Astrocyte of the spinal cord (primary cell): ENCODE measurements at places on chromosomes 6 and 20.

- no peak for DNase-seq
These were observed 36.9 kb downstream of the UNC5CL start for GRCh38 chr6:41002168-41002567.

DNA sequence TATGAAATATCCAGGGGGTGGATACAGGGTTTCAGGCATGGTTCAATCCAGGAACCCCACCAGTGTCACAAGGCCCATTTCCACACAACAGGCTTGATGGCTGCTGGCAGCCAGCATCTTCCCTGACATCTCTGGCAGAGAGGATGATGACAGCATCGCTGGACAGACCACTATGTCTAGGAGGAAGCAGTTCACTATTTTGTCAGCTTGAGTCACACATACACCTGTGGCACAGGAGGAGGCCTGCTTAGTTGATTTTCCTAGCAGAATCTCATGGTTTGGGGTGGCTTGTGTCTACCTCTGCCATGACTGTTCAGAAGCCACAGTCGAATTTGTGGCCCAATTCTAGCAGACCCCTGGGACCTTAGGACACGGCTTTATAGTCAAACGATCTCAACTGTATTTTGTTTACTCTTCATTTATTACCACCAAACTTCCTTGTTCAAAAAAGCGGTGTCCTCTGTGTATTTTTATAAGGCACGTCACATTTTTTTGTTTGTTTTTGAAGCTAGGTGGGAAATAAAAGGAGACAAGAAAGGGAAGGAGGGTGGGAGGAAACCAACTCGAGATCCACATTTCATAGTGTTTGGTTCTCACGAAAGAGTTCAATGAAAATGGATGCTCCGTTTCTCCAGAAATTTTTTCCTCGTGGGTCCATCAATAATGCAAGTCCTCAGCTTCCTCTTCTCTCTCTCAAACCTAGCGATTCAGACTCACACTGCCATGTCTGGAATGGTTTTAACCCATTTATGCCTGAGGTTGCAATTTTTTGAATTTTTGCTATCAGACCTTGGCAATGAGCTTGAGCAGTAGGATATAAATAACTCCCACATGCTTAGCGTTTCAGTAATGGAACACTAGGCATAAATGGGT is 94.4 kb downstream of the TOX2 start:
- no peak for DNase-seq

DNA sequence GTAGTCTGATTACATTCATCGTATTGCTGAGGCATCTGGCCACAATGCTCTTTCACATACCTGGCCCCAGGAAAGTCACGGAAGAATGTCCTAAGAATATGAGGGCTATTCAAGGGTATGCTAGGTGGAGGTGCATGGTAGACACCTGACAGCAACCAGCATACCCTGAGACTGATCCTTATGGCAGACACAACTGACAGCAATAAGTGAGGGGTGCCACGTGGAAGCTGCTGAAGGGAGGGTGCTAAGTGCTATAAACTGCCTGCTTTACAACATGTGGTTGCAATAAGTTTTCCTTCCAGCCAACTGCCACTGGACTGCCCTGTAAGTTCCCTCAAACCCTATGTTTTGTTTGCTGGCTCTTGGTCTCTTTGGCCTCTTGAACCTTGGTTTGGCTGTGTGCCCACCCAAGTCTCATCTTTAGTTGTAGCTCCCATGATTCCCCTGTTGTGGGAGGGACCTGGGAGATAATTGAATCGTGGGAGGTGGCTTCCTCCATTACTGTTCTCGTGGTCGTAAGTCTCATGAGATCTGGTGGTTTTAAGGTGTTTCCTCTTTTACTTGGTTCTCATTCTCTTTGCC is 201.3 kb upstream of the MOCS1 start:
- DNase-seq = no peak

- peak; percentile 89 for DNase-seq
These were observed 11.0 kb downstream of the POU3F2 start for GRCh38 chr6:98845211-98846020.

DNA sequence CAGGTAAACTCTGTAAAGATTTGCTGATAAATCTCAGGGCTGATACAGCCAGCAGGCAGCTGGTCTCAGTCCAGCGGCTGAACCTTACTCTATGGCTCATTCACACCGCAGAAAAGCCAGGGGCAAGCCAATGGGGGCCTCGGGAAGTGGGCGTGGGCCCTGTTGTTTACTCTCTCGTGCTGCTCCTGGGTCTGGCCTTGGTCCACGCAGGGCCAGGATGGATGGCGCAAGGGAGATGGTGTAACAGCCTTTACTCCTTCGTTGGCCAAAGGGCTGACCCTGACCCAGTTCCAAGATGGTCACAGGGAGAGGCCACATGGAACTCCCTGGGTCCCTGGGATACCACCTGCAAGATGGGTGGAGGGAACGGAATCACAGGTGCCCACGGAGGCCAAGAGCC is 16.2 kb downstream of the KCNK17 start:
- DNase-seq = no peak

DNA sequence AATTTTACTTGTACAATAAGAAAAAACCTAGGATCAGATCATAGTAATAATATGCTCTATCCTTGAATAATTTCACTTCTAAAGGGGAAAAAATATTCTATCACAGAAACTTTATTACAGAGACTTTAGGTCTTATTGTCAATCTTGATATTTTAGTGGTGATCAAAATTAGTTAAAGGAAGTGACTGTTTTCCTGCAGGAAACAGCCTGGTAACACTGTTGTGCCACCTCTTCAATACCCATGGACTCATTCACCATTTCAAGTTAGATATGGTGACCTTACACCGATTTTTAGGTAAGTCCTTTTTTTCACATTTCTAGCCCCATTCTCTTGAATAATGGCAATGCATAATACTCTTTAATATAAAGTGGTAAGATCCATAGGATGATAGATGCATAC is 99.2 kb downstream of the MTFR2 start:
- DNase-seq = no peak

- DNase-seq = no peak
These were observed 16.8 kb upstream of the FUCA2 start for GRCh38 chr6:143528164-143528811.

GRCh38 chr6:168284187-168284586 is 35.4 kb downstream of the DACT2 start:
- no peak for DNase-seq

- DNase-seq = no peak
These were observed 164.0 kb downstream of the SOBP start for GRCh38 chr6:107653861-107654394.

DNA sequence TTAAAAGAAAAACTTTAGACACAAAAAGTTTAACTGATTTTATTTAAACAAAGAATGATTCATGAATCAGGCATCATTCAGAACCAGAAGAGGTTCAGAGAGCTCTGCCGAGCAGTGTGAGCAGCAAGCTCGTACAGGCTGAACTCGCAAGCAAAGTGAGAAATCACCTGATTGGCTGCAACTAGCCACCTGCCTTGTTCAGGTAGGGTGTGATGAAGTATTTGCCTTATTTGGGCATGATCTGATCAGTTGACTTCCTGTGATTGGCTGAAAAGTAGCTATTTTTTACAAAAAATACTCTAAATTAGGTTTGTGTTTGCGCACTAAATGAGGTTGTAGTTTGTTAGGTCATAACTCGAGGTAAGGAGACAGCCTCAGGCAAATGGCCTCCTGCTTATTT is 80.7 kb downstream of the HIVEP1 start:
- DNase-seq = no peak

GRCh38 chr20:55353206-55353605 is 652.1 kb downstream of the CBLN4 start:
- no peak for DNase-seq

- no peak for DNase-seq
These were observed 367.5 kb downstream of the GRIK2 start for GRCh38 chr6:101760843-101761621.

DNA sequence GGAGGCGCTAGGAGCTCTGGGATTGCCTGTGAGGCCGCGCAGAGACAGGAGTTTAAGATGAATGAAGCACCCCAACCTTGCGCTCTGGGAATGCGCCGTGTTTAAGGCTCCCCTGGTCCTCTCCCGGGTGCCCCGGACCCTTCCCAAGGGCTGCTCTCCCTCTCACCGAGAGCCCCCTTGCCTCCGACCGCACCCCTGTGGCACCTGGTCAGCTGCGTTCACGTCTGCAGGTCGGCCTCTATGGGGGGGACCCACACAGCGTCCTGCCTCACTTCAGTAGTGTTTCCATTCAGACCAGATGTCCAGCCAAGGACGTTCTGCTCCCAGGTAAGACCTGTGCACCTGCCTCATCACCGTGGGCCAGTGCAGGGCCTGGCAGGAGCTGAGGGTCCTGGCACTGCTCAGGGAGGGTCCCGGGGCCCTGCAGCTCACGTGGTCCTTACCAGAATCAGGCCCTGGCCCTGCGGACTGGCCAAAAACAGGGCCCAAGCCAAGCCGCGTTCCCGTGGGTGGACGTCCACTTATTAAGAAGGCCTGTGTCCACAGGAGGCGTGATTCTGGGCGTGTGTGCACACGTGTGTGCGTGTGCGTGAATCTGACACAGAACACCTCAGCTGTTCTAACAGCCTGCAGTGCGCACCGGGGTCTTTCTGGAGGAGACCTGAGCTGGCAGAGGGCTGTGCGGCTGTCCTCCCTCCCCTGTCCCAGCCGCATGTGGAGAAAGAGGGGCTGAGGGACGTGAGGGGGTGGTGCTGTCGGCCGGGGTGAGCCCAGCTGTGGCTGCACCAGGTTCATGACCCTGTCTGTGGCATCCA is 79.9 kb upstream of the BHLHE23 start:
- DNase-seq = no peak

GRCh38 chr6:169837529-169838250 is 86.3 kb downstream of the ERMARD start:
- DNase-seq = no peak

- DNase-seq = no peak
These were observed 20.0 kb downstream of the TULP4 start for GRCh38 chr6:158332237-158332636.

- no peak for DNase-seq
These were observed 202.1 kb downstream of the ANKRD60 start for GRCh38 chr20:58026361-58026760.

DNA sequence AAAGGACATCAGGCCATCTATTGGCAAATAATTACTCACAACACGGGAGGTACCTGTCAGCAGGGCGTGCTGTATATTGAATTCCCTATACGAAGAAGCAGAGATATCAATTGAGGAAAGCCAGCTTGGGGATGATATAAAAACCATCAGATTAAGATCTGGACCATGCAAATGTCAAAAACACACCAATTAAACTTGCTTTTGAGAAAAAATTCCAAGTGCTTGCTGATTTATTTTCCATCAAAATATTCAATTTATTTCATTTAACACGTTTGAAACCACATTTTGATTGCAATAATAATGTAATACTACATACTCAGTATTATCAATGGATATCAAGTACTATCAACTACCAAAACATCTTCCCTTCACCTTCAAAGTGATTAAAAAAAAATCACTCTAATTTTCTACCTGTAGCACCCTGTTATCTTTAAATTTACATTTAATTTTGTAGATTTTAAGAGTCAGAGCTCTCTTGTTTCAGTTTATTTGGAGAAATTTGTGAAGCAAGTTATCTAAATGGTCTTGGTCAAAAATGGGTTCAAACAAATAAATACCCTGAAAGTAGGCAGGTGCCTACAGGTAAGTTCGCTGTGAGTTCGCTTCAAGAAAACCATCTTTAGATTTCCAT is 6.8 kb upstream of the TBX18 start:
- peak; percentile 15 for DNase-seq

GRCh38 chr20:55143601-55144000 is 668.2 kb downstream of the DOK5 start:
- no peak for DNase-seq

GRCh38 chr6:168307695-168308021 is 11.9 kb downstream of the DACT2 start:
- no peak for DNase-seq

- no peak for DNase-seq
These were observed 222.4 kb upstream of the JARID2 start for GRCh38 chr6:15023448-15023847.

- DNase-seq = no peak
These were observed 199.0 kb downstream of the JARID2 start for GRCh38 chr6:15444881-15445280.

DNA sequence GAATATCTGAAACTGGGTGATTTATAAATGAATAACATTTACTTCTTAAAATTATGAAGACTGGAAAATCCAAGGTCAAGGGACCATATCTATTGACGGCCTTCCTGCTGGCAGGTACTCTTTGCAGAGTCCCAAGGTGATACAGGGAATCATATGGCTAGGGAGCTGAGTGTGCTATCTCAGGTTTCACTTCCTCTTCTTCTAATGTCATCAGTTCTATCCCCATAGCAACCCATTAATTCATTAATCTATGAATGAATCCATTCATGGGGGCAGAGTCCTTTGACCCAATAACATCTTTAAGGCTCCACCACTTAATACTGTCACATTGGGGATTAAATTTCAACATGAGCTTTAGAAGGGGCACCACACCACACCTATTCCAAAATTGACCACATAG is 772.0 kb downstream of the HACE1 start:
- DNase-seq = no peak

GRCh38 chr6:159572439-159573110 is 120.5 kb downstream of the SOD2 start:
- DNase-seq = no peak

GRCh38 chr6:164068527-164068926 is 654.0 kb downstream of the QKI start:
- DNase-seq = no peak

DNA sequence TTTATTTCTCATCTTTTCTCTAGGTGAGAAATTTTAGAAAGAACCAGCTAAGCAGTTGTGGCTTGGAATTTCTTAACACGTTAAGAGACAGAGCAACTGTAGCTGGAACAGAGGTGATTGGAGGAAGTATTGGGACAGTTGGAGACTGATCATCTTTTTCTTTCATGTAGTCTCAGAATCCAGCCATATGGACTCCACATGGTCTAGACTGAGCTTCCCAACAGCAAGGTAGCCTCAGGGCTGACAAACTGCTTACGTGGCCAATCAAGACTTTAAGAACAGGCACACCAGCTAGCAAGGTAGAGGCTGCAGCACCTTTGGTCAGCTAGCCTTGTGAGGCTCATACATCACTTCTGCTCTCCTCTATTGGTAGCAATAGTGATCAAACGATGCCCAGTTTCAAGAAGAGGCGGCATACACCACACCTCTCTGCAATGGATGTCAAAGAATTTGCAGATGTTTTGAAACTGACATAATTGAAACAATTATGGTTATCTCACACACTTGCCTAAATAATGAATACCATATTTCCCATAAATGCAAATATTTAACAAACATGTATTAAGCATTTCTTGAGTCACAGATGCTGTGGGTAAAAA is 590.5 kb upstream of the SLC35B3 start:
- DNase-seq = no peak

GRCh38 chr20:53842301-53843099 is 227.9 kb downstream of the BCAS1 start:
- DNase-seq = no peak
